ENCODE measurements at places on chromosomes 5 and 9.
A peak's percentile ranks its signal among the peaks of the same experiment; 100 is the strongest.

DNA sequence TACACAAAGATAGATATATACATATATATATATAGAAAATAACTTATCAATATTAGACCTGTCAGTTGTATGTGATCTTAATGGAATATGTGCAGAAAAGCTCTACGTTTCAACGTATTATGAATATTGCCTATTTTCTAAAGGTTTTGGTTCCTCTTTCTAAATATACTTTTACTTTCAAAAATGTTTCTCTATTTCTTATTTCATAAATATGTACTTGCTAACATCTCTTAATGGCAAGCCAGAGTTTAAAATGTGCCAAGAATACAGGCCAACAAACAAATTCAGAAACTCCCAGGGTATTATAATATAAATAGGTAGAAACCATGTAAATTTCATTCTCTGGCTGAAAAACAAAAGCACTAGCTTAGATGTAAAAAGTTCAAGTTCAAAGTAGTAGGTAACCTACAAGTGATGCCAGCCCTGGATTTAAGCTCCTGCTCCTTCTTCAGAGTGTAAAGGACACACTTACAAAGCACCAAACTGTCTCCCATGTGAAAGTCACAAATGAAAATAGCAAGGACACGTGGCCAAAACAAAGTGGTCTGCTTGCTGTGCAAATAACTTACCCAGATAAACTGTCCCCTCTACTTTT, 685.1 kb upstream of the DMAC1 start:
- DNase-seq: no peak

- no peak for DNase-seq
Observed at GRCh38 chr5:143222287-143223231, 180.9 kb downstream of the NR3C1 start.

DNA sequence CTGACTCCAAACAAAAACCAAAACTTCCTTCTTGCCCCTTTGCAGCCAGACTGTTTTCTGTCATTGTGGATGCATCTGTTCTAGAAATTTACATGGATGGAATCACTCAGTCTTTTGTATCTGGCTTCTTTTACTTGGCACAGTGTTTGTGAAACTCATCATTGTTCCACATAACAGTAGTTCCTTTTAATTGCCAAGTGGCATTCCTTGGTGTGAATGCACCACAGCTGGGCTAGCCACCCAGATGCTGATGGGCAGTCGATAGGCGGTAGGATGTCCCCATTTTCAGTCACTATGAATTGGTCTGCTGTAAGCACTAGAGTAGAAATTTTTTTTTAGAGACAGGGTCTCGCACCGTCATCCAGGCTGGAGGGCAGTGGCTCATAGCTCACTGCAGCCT, 6.3 kb upstream of the CLPTM1L start:
- DNase-seq: no peak

GRCh38 chr5:131266370-131267060, 2.7 kb downstream of the CDC42SE2 start:
- no peak for DNase-seq

GRCh38 chr9:131379056-131379455, 14.8 kb upstream of the PRRC2B start:
- DNase-seq: no peak

DNA sequence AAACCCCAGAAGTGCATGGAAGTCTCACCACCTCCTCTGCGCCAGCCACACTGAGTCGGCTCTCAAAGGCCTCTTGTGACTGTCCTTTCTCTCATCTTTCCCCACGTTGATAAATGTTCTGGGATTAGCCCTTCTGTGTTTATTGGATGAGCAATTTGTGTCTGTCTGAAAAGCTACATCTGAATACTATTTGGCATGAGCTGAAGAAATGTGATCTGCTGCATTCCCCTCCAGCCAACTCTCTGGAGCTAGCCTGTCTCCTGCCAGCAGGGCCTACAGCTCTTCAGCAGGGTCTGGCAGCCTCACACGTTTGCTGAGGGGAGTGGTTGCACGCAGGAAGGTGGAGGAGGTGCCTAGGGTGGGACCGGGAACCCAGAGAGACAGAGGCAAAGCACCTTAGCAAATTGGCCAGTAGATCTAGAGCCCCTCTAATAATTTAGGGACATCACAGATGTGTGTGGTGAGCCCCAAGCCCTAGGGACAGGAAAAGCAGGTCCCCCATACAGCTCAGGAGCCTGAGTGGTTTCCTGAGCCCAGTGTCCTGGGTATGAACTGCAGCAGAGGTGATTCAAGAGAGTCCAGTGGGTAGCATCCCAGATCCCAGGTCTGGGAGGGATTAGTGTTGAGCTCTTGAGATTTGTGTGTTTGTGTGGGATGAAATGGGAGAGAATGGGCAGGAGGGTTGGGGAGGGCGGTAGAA, 20.5 kb upstream of the B4GALT1 start:
- peak; percentile 80 for DNase-seq

GRCh38 chr9:126152622-126153362, 173.8 kb upstream of the MVB12B start:
- DNase-seq: no peak

DNA sequence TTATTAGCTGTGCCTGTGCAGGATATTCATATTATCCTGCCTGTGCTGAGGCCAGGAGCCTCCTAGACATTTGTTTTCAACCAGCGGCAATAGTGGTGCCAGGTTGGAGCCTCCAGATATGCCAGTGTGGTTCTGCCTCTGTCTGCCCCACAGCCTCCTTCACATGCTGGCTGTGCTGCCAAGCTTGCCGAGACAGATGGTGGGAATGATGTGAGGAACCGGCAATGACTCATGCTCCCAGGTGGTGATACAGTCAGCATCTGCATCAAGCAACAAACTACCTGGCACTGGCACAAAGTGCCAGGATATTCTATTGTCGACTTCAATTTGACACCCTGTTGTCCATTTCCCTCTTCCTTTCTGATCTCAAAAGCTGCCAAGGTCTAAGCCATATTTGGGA, 285.7 kb downstream of the CHSY3 start:
- DNase-seq: no peak

DNA sequence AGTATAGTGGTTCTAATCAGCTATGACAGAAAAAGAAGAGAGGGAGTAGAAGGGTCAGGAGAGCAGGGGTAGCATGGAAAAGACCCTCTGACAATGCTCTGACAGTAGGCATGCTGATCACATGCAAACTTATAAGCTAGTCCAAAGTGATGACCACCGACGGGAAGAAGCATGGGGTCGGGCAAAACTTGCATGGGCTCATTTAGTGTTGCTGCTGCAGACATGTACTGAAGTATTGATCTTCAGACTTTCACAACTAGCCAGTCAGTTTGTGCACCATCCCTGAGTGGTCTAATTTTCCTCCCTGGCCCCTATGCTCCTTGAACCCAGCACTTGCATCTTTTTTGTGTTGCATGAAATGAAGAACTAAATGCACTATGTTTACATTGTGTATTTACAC, 225.4 kb downstream of the SYK start:
- DNase-seq: no peak

DNA sequence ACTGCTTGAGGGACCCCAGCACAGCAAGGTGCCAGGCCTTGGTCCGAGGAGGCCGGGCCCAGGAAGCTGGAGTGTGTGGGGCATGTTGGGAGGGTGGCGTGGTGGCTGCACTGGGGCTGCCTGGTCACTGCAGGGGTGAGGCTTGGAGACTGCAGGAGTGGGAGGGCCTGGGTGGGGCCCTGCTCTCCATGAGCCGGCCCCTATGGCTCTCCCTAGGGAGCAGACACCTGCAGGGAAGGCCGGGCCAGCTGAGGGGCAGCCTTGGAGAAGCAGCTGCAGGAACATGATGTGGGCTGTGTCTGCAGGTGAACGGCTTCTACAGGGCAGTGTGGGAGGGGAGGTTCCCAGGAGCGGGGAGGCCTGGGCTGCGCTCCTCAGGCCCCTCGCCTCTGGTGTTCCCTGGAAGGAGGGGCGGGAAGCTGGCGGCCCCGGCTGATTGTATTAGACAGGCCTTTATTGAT, 41.7 kb upstream of the TMEM250 start:
- DNase-seq: no peak

- no peak for DNase-seq
Observed at GRCh38 chr5:135988546-135988945, 33.8 kb upstream of the LECT2 start.

DNA sequence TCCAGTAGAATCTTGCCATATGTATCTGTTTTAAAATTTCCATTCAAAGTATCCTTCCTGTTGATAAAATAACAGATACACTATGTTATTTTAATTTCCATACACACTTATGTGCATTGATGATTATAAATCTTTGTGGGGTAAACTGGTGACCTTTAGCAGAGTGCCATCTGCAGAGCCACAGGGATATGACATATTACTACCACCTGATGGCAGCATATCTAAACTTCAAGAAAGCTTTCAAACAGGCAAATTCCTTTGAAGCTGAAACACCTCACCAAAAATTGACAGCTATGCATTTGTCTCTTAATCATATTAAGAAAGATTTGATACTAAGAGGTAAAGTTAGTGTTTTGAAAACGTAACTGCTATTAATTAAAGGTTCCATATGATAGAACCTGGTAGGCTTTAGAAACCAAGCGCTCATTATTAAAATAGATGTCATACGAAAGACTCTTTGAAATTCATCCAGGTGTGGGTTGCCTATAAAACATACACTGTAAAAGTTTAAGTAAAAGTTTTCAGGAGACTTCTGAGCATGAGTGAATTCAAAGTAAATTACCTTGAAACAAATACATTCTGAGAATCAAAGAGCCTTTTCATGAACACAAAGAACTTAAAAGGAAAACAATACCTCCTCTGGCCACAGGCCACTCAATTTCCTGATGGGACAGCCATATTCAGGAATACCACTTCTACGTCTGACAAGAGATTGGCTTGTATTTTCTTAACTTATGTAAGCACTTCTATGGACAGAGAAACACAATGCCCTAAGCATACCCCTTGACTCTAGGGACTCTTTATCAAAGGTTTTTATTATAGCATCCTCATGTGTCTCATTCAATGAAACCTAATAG, 93.3 kb downstream of the KIAA0825 start:
- peak; percentile 41 for DNase-seq

- DNase-seq: no peak
Observed at GRCh38 chr5:126816649-126817048, 39.7 kb downstream of the LMNB1 start.

DNA sequence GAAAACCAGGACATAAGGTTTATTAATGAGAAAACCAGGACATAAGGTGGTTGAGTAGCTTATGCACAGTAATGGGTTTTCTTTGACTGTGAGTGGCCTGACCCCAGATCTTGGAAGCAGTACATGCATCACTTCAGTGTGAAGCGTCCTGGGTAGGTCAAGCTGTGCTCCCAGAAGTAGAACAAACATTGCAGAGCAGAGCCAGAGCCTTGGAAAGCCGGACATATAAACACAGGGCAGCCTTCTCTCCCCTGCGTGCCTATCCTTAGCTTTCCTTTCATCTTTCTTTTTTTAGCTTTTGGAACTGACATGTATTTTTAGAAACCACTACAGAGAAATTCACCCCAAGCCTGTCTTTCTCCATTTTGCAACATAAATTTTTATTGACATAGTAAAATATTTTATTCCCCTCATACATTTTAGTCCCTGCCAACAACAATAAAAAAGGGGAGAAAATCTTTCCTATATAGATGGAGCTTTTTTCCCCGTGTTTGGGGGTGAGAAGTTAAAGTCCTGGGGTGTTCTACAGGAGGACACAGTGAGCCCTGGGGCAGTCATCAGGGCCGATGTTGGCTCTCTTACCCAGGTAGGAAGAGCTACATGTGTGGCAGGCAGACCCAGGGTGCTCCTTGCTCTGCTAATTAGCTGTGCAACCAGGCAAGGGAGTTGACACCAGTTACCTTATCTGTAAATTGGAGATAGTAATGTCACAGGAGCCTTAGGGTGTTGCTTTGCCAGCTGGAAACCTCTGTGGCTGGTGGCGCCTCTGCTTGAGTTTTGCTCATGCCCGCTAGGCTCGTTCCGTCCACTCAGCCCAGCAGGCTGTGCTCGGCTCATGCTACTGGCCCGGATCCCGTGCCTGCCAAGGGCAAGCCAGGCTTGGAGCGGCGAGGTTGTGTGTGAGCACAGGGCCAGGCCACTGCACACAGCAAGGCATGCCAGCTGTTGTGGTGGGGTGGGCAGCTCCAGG, 389.6 kb downstream of the KDM4C start:
- DNase-seq: no peak

DNA sequence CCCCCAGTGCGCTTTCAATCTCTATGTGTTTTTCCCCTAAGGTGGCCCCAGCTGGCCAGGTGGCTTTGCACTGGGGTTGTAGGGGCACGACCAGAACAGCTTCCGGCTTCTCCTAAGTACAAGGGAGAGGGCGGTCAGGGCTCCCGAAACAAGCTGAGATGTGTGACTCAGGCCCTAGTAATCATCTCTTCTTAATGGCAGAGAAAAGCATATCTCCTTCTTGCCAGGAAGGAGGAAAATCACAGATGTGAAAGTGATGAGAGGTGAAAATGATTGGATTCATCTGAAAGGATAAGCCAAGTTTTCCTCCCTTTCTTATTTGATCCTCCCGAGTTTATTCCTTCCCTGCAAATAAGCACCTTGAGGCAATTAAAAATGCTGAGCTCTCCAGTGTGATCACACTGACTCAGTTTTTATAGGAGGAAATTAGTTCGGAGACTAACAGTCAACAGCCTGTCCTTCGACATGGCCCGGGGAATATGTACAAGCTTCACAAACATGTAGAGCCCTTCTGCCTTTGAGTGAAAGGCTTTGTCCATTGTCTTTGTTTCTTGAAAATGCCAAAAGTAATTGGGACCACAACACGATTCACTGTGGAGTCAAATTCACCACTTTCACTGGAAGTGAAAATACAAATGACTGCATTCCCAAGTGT, 514.8 kb downstream of the PSAT1 start:
- DNase-seq: no peak

DNA sequence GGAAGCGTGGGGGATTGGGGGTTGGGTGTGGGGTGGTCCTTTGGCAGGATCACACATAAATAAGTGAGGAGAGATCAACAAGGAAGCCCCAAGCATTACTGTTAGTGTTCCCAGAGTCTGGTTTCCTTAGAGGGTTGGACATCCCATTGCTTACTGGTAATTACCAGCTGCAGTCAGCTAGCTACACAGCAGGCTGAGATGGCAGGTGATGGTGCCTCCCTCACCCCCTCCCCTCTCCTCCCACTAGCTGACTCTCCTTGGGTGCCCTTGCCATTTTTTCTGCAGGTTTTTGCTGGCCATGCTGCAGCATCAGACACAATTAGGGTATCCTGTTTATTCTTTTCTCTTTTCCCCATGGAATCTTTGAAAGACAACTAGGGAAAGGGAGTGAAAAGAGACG, 107.5 kb upstream of the TLR4 start:
- DNase-seq: no peak

Data from fibroblast of gingiva (primary cell).